ENCODE measurements at places on chromosomes 6 and 20.

GRCh38 chr6:136859430-136859829 is 37.0 kb downstream of the PEX7 start:
- no peak for DNase-seq

DNA sequence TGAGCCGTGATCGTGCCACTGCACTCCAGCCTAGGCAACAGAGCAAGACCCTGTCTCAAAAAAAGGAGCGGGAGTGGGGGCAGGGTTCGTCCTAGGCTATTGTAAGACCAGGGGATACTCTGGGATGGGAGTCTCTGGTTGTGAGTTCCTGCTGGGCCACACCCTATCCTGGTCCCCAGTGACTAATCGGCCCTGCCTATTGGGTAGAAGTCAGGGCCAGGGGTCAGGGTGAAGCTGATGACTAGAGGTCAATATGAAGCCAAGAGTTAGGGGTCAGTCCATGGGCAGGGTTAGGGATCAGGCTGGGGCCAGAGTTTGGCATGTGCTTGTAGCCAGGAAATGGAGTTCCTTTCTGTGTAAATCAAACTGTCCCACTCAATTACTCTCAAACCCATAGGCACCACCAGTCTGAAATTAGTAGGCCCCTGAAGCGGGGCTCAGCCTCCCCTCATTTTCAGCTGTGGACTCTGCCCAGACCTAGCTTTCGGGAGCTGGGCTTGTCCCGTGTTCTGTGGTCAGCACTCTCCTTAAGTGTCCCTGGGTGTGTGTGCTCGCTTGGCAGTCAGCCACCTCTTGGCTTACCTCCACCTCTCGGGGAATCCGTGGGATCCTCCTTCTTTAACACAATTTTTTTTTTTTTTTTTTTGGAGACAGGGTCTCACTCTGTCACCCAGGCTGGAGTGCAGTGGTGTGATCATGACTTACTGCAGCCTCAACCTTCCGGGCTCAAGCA is 1.8 kb downstream of the HSPA12B start:
- no peak for DNase-seq

- no peak for DNase-seq
Observed at GRCh38 chr6:119036081-119036480, 42.4 kb downstream of the FAM184A start.

DNA sequence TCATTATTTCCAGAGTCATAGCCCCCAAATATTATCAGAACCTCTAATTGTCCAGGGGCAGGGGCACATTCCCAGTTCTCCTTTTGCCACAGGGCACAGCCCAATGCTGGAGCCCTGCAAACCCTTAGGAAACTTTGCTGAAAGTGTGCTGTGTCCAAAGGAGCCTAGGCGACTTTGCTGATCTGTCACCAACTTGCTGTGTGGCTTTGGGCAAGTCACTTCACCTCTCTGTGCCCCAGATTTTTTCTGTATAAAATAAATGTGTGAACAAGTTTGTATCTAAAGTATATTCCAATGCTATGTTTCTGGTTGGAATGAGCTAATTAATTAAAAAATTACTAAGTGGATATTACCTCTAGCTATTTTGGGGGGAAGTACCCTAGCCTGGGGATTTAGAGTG is 25.4 kb upstream of the BCAS1 start:
- DNase-seq = no peak

DNA sequence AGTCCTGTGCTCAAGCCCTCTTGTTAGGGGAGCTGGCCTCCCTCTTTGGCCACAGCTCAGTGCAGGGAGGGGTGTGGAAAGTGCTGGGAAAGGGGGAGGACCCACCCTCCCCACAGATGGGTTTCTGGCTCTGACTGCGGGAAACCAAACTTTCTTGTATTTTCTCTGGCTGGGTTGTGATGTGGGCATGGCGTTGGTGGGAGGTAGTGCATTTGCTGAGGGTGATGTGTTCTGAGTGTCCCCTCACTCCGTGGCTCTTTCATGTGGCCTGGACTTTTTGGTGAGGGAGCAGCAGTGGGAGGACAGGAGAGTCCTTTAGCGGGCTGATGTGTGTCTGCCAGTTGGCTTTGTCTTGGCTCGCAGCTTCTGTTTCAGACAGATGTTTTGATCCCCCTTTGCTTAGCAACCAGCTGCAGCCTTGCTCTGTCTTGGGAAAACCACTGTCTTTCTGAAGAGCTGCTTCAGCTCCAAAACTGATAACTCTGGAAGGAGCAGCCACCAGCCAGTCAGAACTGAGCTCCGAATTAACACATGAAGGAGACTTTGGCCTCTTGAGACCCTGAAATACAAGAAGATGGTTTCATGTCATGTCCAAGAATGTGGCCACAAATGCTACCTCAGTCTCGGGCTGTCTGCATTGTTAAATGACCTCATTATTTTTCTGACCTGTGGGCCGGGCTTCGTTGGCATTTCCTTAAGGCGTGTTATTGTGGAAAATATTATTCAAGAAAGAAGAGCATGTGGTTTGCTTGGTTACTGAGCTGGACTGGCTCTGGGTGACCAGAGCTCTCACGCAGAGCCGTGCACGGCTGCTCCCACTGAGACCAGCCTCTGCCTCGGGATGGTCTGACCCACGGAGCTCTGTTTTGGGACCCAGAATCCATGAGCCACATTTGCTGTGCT is 21.5 kb downstream of the SYNJ2 start:
- DNase-seq = no peak

- DNase-seq = no peak
Observed at GRCh38 chr6:25253351-25253750, 25.8 kb upstream of the CARMIL1 start.

GRCh38 chr20:52676283-52676995 is 295.7 kb upstream of the TSHZ2 start:
- DNase-seq = no peak

GRCh38 chr6:33333666-33334065 is 16.1 kb upstream of the ZBTB22 start:
- no peak for DNase-seq

- no peak for DNase-seq
Observed at GRCh38 chr6:128981716-128982115, 98.8 kb downstream of the LAMA2 start.

- DNase-seq = no peak
Observed at GRCh38 chr6:4128072-4128471, 7.3 kb downstream of the ECI2 start.

DNA sequence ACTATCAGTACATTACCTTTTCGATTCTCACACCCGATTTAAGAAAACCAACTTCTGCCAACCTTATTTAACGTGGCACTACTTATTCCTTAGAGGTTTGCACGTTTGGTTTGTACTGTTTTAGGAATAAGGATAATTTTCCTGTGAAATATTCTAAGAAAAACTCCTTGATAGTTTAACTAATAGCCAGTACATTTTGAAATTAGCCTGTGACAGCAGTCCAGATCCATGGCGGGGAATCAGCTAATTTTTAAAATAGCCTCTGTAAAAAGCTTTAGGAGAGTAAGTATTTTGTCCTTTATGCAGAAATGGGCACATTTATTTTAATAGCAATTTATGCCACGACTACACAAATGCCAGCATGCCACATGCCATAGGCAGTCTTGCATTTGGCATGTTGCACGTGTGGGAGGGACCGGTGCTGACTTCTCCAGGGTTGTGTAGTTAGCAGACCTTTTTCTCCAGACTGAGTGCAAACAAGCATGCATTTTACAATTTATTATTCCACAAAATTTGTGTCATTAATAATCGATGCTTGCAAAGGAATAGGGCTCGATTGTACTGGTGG is 6.2 kb downstream of the FOXC1 start:
- no peak for DNase-seq

DNA sequence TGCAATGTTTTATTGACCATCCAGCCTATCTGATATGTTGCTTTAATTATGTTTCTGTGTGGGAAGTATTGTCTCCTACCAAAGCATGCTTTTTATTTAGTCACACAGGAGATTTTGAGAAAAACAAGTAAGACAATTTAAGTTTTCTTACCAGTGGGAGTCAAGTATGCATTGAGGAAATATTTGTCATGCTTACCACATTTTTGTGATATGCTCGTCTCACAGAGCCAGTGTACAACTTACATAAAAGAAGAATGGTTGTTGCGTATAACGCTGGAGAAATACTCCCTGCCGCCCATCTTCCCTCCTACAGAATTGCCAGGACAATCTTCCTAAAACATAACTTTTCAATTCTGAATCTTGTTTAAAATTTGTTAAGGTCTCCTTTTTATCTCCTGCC is 37.1 kb upstream of the FILIP1 start:
- DNase-seq = no peak

DNA sequence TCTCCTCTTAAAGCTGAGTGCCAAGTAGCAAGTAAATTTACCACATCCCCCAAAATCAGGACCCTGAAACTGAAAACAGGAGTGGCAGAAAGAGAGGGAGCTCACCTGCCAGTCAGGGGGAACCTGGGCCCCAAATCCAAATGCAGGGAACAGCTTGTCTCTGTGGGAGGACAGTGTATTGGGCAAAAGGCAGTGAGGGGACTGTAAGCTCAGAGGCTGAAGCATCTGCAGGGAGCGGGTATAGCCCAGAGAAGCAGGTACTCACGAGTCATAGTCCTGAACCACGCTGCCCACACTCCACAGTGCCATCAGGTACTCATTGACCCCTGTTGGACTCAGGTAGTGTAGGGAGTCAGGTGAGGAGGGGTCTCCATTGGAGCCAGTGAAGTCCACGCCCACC is 15.0 kb downstream of the SPAG4 start:
- DNase-seq = no peak

DNA sequence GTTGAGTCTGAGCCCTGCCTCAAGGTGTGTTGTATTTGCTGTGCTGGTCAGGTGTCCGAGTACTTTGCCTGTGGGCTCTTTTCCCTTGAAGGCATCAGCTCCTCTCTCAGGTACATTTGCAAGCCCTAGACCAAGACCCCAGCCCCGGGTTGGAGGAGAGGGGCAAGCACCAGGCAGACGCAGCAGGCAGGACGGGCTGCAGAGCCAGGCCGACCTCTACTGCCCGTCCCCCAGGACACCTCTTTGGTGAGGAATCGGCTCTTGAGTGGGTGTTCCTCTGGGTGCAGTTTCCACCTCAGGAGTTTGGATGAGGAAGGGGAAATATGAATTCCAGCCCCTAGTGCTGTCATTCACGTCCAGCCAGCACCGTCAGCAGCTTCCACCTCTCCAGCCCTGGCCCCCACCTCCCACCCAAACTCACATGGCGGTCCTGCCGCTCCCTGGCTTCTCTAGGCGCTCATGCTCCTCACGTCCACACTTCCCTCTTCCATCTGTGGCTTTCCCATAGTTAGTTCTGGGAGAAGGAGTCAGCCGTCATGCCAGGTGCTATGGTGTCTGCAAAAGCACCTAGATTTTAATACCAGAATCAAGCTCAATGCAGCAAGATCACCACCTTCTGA is 183.9 kb downstream of the DLL1 start:
- no peak for DNase-seq

GRCh38 chr20:45911486-45912343 is at the start of gene PLTP:
TSS of gene PLTP (minus strand) at chr20:45912155. CDS start at chr20:45911452, 703 bp downstream.
- DNase-seq = peak; percentile 58

DNA sequence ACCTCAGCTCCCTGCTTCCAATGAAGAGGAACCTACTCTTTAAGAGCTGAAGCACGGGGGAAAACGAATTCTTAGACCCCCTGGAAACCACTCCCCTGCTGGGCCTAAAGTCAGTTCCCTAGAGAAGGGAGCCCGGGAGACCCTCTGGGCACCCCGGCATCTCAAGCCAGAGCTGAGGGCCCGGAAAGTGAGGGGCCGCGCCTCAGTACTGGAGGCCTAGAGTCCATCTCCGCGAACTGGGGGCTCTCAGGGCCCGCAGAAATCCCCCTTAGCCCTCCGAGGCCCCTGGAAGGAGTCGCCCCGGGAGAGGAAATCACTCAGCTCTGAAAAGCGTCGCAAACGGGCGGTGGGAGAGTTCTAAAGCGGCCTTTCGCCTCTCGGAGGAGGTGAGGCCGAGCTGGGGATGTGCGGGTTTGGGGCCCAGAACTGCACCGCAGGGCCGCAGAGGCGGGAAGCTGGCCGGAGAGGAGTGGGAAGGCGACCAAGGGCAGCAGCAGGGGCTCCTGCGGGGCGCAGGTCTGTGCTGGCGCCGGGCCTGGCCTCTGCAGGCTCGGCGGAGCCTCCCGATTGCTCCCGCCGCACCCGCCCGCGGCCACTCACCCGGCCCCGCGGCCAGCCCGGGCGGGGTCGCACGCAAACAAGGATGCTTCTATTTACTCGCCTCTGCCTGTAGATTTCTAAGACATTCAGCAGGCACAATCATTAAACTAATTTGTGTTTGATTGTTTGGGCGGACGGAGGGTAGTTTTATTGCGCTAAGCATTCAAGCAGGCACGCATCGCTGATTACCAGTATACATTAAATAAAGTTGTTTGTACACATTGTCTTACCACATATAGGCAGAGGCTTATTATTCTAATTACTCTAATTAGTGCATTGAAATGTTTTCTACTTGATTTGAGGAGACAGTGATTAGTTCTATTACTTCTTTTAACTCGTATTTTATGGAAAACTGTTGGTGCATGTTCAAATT is 9.2 kb downstream of the POU3F2 start:
- no peak for DNase-seq

- DNase-seq = no peak
Observed at GRCh38 chr20:21534886-21535285, 21.0 kb upstream of the NKX2-2 start.

- no peak for DNase-seq
Observed at GRCh38 chr20:31708736-31709534, 13.7 kb downstream of the BCL2L1 start.

DNA sequence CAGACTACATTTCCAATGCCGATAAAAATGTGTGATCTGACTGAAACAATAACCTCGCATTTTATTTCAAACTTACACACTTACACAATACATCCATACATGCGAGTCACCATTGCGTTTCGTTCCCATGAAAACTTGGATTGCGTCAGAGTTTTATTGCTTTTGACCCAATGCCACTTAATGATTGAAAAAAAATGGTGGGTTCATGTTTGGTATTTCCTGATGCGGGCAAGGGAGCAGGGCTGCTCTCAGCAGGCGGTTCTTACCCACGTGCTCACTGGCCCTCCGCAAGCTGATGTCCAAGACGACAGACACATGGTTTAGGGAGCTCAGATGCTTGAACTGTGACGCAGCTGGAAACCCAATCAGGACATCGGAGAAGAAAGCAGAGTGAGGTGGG is 281.0 kb upstream of the SULF2 start:
- DNase-seq = no peak

GRCh38 chr6:19655744-19656143 is 181.4 kb upstream of the ID4 start:
- no peak for DNase-seq

DNA sequence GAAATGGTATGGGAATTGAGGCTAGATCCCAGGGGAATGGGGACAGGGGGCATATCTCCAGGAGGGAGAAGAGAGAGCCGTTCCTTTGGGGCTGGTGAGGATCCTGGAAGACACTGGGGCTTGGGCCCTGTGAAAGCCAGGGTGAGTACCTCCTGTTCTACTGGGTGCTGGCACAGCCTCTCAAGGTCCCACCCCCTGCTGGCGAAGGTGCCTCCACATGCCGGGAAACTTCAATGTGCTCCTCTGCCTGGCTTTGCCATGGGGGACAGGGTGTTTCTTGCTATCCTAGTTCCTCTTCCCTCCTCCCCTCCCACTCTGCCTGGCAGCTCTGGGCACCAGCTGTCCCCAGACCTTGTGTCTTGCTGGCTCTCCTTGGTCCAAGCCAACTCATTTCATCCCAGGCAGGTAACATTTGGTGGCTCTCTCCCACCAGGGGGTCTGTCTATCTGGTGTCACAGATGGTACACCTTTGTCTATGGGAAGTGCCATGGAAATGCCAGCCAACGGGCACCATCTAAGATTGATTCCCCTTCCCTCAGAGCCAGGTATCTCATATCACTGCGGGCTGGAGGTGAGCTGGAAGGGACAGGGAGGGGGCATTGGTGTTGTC is 56.8 kb downstream of the MDGA1 start:
- no peak for DNase-seq

- DNase-seq = no peak
Observed at GRCh38 chr6:30219244-30219643, 6.0 kb upstream of the TRIM26 start.
